ENCODE measurements at places on chromosomes 1 and 21. TPM values are rescaled to one million over a fixed set of nuclear protein-coding genes. Genes with fewer than 3 reads are reported as not detected.

Gene LSM10
- 10.3 TPM for total RNA-seq

Gene NBPF9
- 15.6 TPM for total RNA-seq

Gene LY9
- not detected for total RNA-seq

Gene WNT2B
- total RNA-seq: 3.0 TPM

Gene UBE2U
- total RNA-seq: not detected

Gene MYBPH
- total RNA-seq: 0.06 TPM

Gene ABL2
- 67.8 TPM for total RNA-seq

Gene MINDY1
- total RNA-seq: 23.4 TPM

Gene FALEC
- not detected for total RNA-seq

Gene CNR2
- not detected for total RNA-seq

Gene MATN1
- 0.26 TPM for total RNA-seq

Gene CCDC27
- not detected for total RNA-seq

Gene SPRR1A
- total RNA-seq: not detected

Gene FAM151A
- total RNA-seq: not detected

Gene ATP1A4
- not detected for total RNA-seq

Gene SPATA46
- total RNA-seq: not detected

Gene FOXO6
- 0.06 TPM for total RNA-seq

Gene PRKAB2
- total RNA-seq: 7.7 TPM

Gene ESPN
- total RNA-seq: not detected

Gene TAF1A
- 5.0 TPM for total RNA-seq

Gene VSIG8
- under 0.01 TPM for total RNA-seq

Data from aortic smooth muscle cell (primary cell).